ENCODE measurements at places on chromosomes 1 and 21. TPM values are rescaled to one million over a fixed set of nuclear protein-coding genes. Genes with fewer than 3 reads are reported as not detected.

The HAO2 gene
- not detected for total RNA-seq

The GSTM2 gene
- 0.87 TPM for total RNA-seq

DNA sequence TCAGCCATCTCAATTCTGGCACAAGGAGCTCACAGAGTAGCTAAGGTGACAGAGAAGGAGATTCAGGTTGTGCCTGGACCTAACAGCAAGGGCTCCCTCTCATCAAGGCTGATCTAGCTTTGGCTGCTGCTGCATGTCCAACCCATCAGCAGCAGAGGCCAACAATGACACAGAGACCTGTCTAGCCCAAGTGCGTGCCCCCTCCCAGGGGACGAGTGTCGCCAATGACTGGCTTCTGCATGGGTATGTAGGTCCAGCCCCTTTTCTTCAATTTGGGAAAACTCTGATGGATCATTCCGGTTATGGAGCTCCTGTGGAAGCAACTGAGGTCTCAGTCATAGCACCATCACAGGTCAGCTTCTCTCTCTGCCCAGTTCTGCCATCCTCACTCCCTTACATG is 83.3 kb downstream of the KCNJ15 start:
- DNase-seq = no peak

GRCh38 chr1:227260433-227260832 is 57.9 kb downstream of the CDC42BPA start:
- no peak for DNase-seq

The OR14K1 gene
- not detected for total RNA-seq

The OLIG2 gene
- not detected for total RNA-seq

DNA sequence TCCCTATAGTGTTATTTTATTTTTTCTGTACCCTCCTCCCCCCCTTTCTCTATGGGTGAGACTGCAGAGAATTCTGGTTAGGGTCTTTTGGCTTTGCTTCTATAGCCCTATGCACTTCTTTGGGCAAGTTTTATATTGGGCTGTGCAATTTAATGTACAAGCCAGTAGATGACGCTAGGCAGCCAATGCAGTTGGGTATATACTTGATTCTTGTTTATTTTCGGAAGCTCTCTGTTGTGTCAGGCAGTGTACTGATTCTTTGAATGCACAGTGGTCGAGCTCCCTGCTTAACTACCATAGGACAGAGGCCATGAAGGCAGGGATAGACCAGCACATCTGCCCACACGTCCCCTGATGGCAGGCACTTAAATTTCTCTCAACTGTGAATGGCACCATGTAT is 34.1 kb upstream of the GPR52 start:
- peak; percentile 18 for DNase-seq

- peak; percentile 89 for DNase-seq
Observed at GRCh38 chr1:97901017-97901658, 19.7 kb downstream of the DPYD start.

DNA sequence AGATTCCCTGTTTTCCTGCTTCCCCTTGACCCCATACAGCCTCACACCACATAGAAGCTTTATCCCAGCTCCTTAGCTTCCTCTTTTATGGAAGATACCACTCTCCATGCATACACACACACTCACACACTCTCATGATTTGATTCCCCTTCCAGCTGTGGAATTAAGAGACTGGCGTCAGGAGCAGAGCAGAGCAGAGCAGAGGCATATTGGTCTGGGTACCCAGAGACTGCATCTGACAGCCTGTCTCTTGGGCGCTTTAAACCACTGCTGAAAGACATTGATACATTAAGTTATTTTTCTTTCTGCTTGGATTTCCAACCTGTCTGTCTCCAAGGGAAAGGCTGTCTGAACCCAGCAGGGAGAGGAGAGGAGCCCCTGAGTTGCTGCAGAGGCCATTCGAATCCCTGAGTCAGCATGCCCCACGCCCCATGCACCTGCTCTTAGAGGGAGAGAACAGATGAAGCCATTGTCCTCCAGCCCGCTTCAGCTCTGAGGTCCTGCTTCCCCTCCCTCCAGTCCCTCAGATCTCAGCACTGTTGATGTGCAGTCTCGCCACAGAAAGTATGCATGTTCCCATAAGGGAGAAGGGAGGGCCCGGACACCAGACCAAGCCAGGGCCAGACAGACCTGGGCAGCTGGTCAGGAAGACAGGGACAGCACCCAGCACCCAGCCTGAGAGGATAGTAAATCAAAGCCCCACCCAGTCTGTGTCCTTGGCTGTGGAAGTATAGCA is 66.7 kb upstream of the GJB5 start:
- no peak for DNase-seq

DNA sequence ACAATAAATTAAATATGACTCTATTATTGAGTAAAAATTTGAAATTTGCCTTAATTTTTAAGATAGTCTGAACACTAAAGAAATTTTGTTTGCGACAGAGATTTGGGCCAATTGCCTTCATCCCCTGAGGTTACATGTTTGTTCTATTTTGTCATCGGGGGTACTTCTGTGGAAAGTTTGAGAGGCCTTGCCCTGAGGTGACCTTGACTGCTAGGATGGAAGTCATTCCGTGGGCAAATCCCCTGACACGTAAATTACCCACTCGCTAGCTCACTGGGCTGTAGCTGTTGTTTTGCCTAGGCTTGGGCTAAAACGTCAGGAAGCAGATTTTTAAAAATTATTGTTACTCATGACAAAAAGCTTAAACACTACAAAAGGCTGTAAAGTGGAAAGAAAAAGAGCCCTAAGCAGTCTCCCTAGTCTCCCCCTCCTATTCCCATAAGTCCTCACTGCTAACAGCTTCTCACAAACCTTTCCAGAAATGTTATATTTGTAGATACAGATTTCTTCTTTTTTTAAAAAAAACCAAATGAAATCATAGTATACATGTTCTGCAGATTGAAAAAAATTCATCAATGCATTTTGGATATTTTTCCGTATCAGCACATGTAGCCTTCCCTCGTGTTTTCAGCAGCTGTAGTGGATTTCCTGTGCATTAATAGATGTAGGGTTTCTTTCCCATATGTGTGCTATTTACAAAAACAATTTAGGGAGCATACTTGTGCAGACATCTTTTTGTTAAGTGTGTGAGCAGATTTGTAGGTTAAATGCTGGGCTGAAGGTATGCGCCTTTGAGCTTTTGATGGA is 142.7 kb downstream of the MRPS6 start:
- DNase-seq = no peak

GRCh38 chr1:233965856-233966255 is 61.4 kb downstream of the SLC35F3 start:
- DNase-seq = no peak

The UAP1 gene
- 41.2 TPM for total RNA-seq

- peak; percentile 10 for DNase-seq
Observed at GRCh38 chr1:111990026-111990877, 784 bp upstream of the KCND3 start.

Data from lung microvascular endothelial cell (primary cell).